ENCODE measurements at places on chromosomes 12 and 14. TPM values are rescaled to one million over a fixed set of nuclear protein-coding genes. Genes with fewer than 3 reads are reported as not detected.

The FAIM2 gene
- 8.9 TPM for polyA plus RNA-seq

The GLI1 gene
- polyA plus RNA-seq, result 7.3 TPM

The WNT5B gene
- 8.5 TPM for polyA plus RNA-seq

The MIS18BP1 gene
- polyA plus RNA-seq, result 29.8 TPM

The PLEKHD1 gene
- polyA plus RNA-seq, result 0.03 TPM

The C1QL4 gene
- 0.01 TPM for polyA plus RNA-seq

The TSPAN9 gene
- 24.9 TPM for polyA plus RNA-seq

The KCNA1 gene
- polyA plus RNA-seq, result 1.3 TPM

The CEBPE gene
- polyA plus RNA-seq, result 0.07 TPM

The TMEM233 gene
- polyA plus RNA-seq, result 0.51 TPM

The ANO2 gene
- polyA plus RNA-seq, result 2.7 TPM

The CIROP gene
- polyA plus RNA-seq, result 0.01 TPM

The KRT78 gene
- polyA plus RNA-seq, result not detected

The TOMM20L gene
- 0.24 TPM for polyA plus RNA-seq

The KRT86 gene
- 0.97 TPM for polyA plus RNA-seq

The GZMH gene
- 0.70 TPM for polyA plus RNA-seq

The TBX3 gene
- polyA plus RNA-seq, result 71.7 TPM

The SCNN1A gene
- polyA plus RNA-seq, result 25.7 TPM

The COA8 gene
- 45.6 TPM for polyA plus RNA-seq

The SNAPC1 gene
- 5.6 TPM for polyA plus RNA-seq

The CLEC4D gene
- polyA plus RNA-seq, result 0.03 TPM

The NKX2-1 gene
- polyA plus RNA-seq, result not detected

The METTL1 gene
- 22.8 TPM for polyA plus RNA-seq

The ENDOU gene
- polyA plus RNA-seq, result 1.8 TPM

The MYL2 gene
- 1.5 TPM for polyA plus RNA-seq

The CFAP54 gene
- 0.46 TPM for polyA plus RNA-seq

The OR4E2 gene
- not detected for polyA plus RNA-seq

The ALKBH2 gene
- 17.9 TPM for polyA plus RNA-seq

The TAS2R50 gene
- polyA plus RNA-seq, result 0.04 TPM

The EEF1AKMT3 gene
- 8.0 TPM for polyA plus RNA-seq

The MARS1 gene
- 81.9 TPM for polyA plus RNA-seq

The GMFB gene
- polyA plus RNA-seq, result 58.5 TPM

The SRRM4 gene
- polyA plus RNA-seq, result 1.6 TPM

The ADGRD1 gene
- 84.8 TPM for polyA plus RNA-seq

The RDH16 gene
- polyA plus RNA-seq, result 0.34 TPM

The FBLN5 gene
- 63.2 TPM for polyA plus RNA-seq

The SLC25A21 gene
- polyA plus RNA-seq, result 0.58 TPM

The PLA2G1B gene
- polyA plus RNA-seq, result 0.79 TPM

The BEGAIN gene
- polyA plus RNA-seq, result 3.0 TPM

The TAS2R30 gene
- 0.07 TPM for polyA plus RNA-seq

The GTF2H3 gene
- 33.9 TPM for polyA plus RNA-seq

The GLIPR1L2 gene
- 1.3 TPM for polyA plus RNA-seq

The UTP20 gene
- polyA plus RNA-seq, result 8.2 TPM

The SIRT4 gene
- 3.2 TPM for polyA plus RNA-seq

The HVCN1 gene
- 5.5 TPM for polyA plus RNA-seq
